Hepatocyte (in vitro differentiated cells): ENCODE measurements at places on chromosomes 4 and X. TPM values are rescaled to one million over a fixed set of nuclear protein-coding genes. Genes with fewer than 3 reads are reported as not detected.

DNA sequence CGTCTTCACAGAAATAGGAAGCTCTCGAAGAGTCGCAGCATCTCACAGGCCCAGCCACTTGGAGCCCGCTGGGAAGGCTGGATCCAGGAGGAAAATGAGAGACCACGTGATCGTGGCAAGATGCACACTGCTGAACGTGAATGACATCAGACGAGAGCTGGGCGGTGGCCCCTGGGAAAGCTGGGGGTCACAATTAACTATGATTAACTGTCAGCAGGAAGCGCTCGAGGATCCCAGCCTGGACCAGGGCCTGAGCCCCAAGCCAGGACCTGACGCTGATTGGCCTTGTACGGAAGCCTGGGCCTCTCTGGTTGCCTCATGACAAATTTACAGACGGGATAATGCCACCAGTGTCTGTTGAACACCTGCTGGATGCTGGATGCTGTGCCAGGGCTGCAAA lies 321.4 kb downstream of the EVC2 start:
- no peaks in the 10 kb centered on the region for H3K4me1 ChIP-seq
- H3K27ac ChIP-seq: no peak overlapping the region
- no peaks in the 10 kb centered on the region for H3K36me3 ChIP-seq
- no peaks in the 10 kb centered on the region for H3K27me3 ChIP-seq

The USP51 gene
- polyA plus RNA-seq: 0.33 and 0.74 TPM in 2 replicates

The ADH1B gene
- polyA plus RNA-seq: 1.5 and 4.4 TPM in 2 replicates

- DNase-seq: no peak
- H3K4me3 ChIP-seq: no peak overlapping the region
- H3K4me1 ChIP-seq: no peaks in the 10 kb centered on the region
- H3K27ac ChIP-seq: no peak overlapping the region
These were observed 24.7 kb downstream of the PACRGL start for GRCh38 chr4:20724915-20725314.

GRCh38 chr4:154999950-155000578 lies 208.4 kb upstream of the NPY2R start:
- no peaks in the 10 kb centered on the region for H3K27me3 ChIP-seq
- no peak overlapping the region for H3K4me3 ChIP-seq
- DNase-seq: no peak
- no peaks in the 10 kb centered on the region for H3K4me1 ChIP-seq

GRCh38 chr4:89427782-89428181 lies 120.2 kb upstream of the GPRIN3 start:
- H3K27me3 ChIP-seq: no peaks in the 10 kb centered on the region
- no peaks in the 10 kb centered on the region for H3K36me3 ChIP-seq
- no peak for DNase-seq
- H3K4me3 ChIP-seq: no peak overlapping the region
- H3K4me1 ChIP-seq: no peaks in the 10 kb centered on the region

DNA sequence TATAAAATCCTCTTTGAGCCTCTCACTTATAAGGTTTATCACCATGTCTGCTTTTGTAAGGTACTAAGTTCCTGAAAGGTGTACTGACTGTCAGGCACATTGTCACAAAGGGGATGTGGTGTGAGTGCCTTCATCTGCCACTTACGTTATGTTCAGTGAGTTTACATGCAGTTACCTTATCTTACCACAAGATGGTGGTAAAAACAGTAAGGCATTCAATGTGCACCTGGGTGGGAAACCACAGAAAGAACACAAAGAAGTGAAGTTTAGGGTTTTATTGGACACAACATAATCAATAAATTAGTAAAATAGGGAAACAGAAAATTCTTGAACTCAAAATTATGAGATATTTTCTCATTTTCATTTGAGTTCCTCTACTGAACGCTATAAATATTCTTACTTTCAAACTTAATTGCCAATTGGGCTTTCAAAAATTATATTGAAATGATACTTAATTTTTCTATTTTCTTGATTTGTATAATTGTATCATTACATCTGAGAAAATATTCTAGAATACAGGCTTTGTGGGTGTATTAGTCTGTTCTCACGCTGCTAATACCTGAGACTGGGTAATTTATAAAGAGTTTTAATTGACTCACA lies 650.8 kb downstream of the PCDH7 start:
- no peaks in the 10 kb centered on the region for H3K27me3 ChIP-seq
- H3K36me3 ChIP-seq: no peaks in the 10 kb centered on the region
- H3K4me1 ChIP-seq: no peaks in the 10 kb centered on the region
- peak; percentile 60 for DNase-seq

The CLOCK gene
- 9.6 and 10.4 TPM in 2 replicates for polyA plus RNA-seq

The CXorf49 gene
- polyA plus RNA-seq: 10.1 and 12.1 TPM in 2 replicates

- no peak overlapping the region for H3K27ac ChIP-seq
- no peaks in the 10 kb centered on the region for H3K4me1 ChIP-seq
- no peak overlapping the region for H3K4me3 ChIP-seq
- DNase-seq: no peak
These were observed 74.5 kb downstream of the RFC1 start for GRCh38 chr4:39291686-39292085.

- DNase-seq: peak; percentile 75
- H3K4me1 ChIP-seq: peaks cover 6% of the 10 kb centered on the region
- no peaks in the 10 kb centered on the region for H3K27me3 ChIP-seq
- H3K27ac ChIP-seq: no peak overlapping the region
These were observed 490.6 kb downstream of the IL15 start for GRCh38 chr4:142126890-142127497.

The FRMD7 gene
- polyA plus RNA-seq: not detected in 2 replicates

DNA sequence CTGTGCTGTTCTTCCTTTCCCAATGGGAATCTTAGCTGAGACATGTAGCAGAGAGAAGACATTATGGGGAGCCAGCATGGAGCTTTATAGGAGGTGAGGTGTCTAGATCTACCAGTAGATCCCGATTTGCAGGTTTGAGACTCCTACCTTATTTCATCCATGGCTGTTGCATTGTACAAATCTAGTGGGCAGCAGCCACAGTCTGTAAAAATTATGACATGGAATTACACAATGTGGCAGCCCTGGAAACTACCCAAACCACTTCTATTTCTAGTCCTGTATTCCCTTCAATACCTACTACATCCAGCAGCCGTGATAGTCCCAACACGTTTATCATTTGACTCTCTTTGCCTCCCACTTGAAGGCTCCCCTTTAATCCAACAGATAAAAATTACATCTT lies 8.1 kb downstream of the ATP7A start:
- no peak overlapping the region for H3K4me3 ChIP-seq
- H3K36me3 ChIP-seq: no peaks in the 10 kb centered on the region
- H3K27ac ChIP-seq: no peak overlapping the region
- DNase-seq: no peak

DNA sequence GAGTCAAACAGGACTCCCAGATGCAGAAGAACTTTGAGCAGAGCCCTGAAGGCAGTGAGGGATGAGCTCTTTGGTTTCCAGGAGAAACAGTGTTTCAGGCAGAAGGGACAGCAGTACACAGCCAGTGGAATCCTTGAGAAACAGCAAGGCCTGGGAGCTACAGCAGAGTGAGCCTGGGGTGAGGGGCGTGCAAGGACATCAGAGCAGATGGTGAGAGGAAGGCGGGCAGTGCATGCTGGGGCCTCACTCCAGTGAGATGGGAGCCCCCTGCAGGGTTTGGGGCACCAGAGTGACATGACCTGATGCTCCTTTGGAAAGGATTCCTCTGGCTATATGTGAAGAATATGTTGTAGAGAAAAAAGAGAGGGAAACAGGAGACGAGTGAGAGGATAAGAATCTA lies 98.1 kb upstream of the EGFL6 start:
- peaks cover 13% of the 10 kb centered on the region for H3K4me1 ChIP-seq
- no peaks in the 10 kb centered on the region for H3K27me3 ChIP-seq
- no peak for DNase-seq
- no peak overlapping the region for H3K27ac ChIP-seq
- H3K36me3 ChIP-seq: no peaks in the 10 kb centered on the region

GRCh38 chr4:138910195-138910913 lies 105.2 kb upstream of the NOCT start:
- H3K27ac ChIP-seq: peak overlapping the region; percentile 91
- H3K4me1 ChIP-seq: peaks cover 31% of the 10 kb centered on the region
- DNase-seq: no peak
- H3K4me3 ChIP-seq: no peak overlapping the region
- no peaks in the 10 kb centered on the region for H3K36me3 ChIP-seq

The CLNK gene
- polyA plus RNA-seq: not detected in 2 replicates

DNA sequence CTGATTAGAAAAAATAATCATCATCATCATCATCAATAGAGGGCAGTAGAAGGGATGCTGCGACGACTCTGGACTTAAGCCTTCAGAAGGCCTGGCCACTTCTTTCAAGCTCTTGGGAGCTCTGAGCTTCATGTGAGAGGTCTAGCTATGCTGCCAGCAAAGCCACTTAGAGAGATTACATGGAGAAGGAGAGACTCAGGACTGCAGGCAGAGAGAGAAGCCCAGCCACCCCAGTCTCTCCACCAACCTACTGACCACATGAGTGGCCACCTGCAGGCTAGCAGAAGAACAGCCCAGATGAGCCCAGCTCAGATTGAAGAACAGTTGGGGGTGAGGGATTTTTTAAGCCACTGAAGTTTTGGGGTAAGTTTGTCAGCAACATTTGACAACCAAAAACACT lies 17.1 kb upstream of the TMEM150C start:
- H3K4me3 ChIP-seq: no peak overlapping the region
- peaks cover 8% of the 10 kb centered on the region for H3K4me1 ChIP-seq
- no peaks in the 10 kb centered on the region for H3K27me3 ChIP-seq
- H3K27ac ChIP-seq: no peak overlapping the region
- DNase-seq: no peak
- H3K36me3 ChIP-seq: no peaks in the 10 kb centered on the region

The AKAP4 gene
- not detected in 2 replicates for polyA plus RNA-seq

GRCh38 chrX:11792461-11793421 lies 34.7 kb downstream of the MSL3 start:
- H3K36me3 ChIP-seq: no peaks in the 10 kb centered on the region
- DNase-seq: no peak
- H3K27ac ChIP-seq: no peak overlapping the region
- H3K4me1 ChIP-seq: no peaks in the 10 kb centered on the region

DNA sequence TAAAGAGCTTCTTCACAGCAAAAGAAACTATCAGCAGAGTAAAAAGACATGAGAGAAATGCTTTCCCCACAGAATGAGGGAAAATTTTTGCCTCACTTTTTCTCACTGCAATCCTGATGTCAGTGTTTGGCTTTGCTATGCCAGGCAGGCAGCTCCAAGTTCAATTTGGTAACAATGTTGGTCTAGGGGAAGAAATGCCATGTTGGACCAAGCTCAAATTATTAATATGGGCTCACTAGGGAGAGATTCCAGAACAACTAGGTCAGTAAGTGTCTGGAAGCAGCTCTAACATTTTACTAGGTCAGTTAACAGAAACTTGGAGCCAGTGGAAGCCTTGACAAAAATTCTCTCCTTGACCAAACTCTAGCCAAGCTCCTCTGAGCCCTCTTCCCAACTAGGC lies 95.4 kb downstream of the NAF1 start:
- no peaks in the 10 kb centered on the region for H3K4me1 ChIP-seq
- no peaks in the 10 kb centered on the region for H3K27me3 ChIP-seq
- H3K27ac ChIP-seq: no peak overlapping the region
- H3K36me3 ChIP-seq: no peaks in the 10 kb centered on the region
- DNase-seq: no peak

DNA sequence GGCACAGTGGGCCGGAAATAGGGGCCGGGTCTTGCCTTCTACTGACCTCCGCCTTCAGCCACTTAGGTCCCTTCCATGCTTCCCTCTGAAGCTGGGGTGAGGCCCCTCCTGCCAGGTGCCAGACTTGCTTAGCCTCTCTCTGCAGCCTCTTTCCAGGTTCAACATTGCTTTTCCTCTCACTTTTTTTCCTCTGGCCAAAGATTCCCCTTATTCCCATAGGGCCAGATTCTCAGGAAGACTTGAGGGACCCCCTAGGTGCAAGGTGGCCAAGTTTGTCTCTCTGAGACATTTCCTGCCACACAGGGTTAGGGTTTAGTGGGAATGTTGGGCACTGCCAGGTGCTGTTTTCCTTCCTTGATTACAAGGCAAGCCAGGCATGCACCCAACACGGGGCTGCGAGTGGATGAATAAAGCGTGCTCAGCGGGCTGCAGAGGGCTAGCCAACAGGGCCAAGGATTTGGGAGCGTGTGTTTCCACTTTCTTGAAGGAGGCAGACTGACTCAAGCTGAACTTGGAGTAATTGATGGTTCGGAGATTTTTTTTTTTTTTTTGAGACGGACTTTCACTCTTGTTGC lies 7.6 kb upstream of the GJB1 start:
- no peak for DNase-seq
- no peaks in the 10 kb centered on the region for H3K27me3 ChIP-seq
- H3K27ac ChIP-seq: no peak overlapping the region
- peaks cover 5% of the 10 kb centered on the region for H3K4me1 ChIP-seq

DNA sequence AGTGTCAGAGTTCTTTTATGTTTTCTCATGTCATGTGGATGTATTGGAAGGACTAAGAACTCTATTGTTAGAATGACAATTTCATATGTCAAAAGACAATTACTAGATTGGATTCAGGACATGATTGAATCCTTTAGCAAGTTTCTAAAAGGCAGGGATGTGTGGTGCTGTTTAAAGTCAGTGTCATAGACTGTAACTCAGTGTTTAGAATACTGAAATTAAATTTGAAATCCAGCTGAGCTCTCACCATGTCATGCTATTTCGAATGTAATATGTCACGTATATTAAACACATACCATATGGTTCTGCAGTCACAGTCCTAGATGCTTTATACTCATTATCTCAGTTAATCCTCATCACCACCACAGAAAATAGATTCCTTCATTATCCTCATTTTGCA lies 7.8 kb downstream of the GUCY1B1 start:
- H3K4me3 ChIP-seq: no peak overlapping the region
- H3K4me1 ChIP-seq: no peaks in the 10 kb centered on the region
- no peaks in the 10 kb centered on the region for H3K27me3 ChIP-seq
- no peaks in the 10 kb centered on the region for H3K36me3 ChIP-seq
- no peak for DNase-seq

The RENBP gene
- polyA plus RNA-seq: 5.8 and 13.2 TPM in 2 replicates

The AWAT2 gene
- not detected in 2 replicates for polyA plus RNA-seq

The CC2D2A gene
- polyA plus RNA-seq: 4.5 and 6.8 TPM in 2 replicates

The SYN1 gene
- 3.7 and 4.6 TPM in 2 replicates for polyA plus RNA-seq

The TMEM144 gene
- 17.5 and 18.4 TPM in 2 replicates for polyA plus RNA-seq

DNA sequence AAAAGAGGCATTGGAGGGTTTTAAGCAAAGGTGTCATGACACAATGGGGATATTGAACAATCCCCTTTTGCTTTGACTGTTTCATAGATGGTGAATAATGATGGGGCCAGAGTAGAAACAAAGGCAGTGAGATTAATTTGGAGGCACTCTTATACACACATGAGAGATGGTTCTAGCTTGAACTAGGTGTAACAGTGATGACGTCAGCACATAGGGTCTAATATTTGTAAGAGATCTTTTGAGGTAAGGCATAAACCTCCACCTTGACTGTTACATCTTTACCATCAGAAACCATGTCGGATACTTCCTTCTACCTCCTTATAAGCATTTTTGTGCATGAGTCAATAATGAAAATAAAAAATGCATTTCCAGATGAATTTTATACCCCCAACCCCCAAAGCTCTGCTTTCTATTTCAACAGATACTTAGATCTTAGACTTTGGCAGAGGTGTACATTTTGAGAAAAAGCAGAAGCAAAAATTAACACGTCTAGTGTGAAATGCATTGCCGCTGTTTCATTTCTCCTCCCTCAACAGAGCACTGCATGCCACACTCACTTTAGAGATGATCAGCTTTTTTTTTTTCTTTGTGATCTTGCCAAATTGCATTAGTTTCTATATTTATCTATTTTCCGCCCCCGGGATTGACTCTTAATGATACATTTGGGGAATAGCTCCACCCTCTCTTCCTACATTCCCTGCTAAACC lies 87.2 kb downstream of the HS3ST1 start:
- H3K27ac ChIP-seq: no peak overlapping the region
- H3K4me1 ChIP-seq: no peaks in the 10 kb centered on the region
- H3K36me3 ChIP-seq: no peaks in the 10 kb centered on the region

GRCh38 chrX:3166670-3167455 lies 125.6 kb downstream of the ARSF start:
- H3K4me1 ChIP-seq: no peaks in the 10 kb centered on the region
- H3K36me3 ChIP-seq: no peaks in the 10 kb centered on the region
- H3K4me3 ChIP-seq: no peak overlapping the region

The DCHS2 gene
- polyA plus RNA-seq: 0.01 and 0.12 TPM in 2 replicates

The GPR50 gene
- polyA plus RNA-seq: 0.07 and 0.39 TPM in 2 replicates
